ENCODE measurements at places on chromosomes 6 and 20.

- DNase-seq = no peak
Measured at GRCh38 chr6:66788579-66788978, 1081.6 kb upstream of the EYS start.

- no peak for DNase-seq
Measured at GRCh38 chr6:56238352-56238751, 9.0 kb downstream of the COL21A1 start.

DNA sequence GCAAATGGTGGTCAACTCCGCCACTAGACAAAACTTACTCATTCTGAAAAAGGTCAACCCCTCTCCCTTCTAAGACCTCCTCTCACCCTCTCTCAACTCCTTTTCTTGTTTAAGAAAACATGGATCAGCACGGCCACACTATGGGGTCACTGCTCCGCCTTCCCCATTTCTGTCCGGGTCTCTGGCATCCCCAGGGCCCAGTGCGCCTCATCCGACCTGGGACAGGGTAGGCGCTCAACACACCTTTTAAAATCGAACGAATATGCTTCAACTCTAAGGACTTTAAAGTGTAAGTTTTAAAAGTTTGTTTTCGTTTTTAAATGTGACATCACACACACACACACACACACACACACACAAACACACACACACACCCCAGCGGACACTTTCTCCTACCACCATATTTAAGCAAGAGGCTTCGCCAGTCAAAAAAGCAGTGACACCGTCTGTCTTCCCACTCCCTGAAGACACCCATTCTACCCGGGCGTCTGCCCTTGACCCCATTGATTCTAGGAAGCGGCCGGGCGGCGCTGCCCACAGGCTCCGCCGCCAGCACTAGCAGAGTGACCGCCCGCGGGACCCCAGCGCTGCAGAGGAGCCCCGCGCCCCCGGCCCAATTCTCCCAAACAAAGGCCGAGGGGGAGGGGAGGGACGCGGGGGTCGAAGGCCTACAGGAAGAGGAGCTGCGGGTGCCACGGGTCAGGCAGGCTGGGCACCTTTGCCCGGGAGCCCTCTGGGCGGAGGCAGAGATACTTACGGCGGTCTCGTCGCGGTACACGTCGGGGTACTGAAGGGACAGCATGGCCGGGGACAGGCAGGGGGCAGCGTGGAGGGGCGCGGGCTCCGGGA, 568 bp downstream of the PREP start:
- no peak for DNase-seq

DNA sequence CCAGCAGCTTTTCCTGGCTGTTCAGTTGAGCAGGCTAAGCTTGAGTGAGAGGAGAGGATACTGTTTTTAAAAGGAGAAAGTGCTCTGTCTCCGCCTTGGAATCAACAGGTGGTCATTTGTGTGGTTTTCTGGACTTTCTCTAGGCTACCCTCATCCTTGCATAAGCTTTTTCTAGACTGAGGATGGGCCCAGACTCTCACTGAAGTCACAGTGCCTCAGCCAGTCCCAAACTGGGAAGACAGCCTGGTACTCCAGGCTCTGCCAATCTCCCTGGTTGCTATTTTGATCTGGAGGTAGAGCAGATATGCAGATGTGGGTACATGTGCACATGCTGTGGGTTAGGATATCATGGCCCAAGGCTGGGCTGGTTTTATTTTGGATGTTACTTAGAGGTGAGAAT, 7.0 kb downstream of the SCUBE3 start:
- DNase-seq = no peak

DNA sequence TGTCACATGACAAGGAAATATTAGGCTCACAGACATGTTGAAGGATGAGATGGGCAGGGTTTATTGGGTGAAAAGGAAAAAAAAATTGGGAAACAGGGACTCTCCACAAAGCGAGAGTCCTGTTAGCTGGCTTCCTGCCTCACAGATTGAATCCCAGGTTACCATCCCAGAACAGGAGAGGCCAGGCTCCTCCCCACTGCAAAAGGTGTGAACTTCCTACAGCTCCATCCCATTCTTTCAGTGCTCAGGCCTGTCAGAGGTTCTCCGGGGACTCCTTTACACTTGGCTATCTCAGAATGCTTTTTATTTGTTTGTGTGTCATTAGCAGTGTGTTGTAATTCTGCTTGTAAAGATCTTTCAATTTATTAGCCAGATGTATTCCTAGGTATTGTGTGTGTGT, 115.1 kb downstream of the ADTRP start:
- no peak for DNase-seq

- DNase-seq = no peak
Measured at GRCh38 chr6:149323353-149323752, 5.8 kb downstream of the TAB2 start.

- no peak for DNase-seq
Measured at GRCh38 chr20:63062188-63063140, 55.7 kb upstream of the BHLHE23 start.

DNA sequence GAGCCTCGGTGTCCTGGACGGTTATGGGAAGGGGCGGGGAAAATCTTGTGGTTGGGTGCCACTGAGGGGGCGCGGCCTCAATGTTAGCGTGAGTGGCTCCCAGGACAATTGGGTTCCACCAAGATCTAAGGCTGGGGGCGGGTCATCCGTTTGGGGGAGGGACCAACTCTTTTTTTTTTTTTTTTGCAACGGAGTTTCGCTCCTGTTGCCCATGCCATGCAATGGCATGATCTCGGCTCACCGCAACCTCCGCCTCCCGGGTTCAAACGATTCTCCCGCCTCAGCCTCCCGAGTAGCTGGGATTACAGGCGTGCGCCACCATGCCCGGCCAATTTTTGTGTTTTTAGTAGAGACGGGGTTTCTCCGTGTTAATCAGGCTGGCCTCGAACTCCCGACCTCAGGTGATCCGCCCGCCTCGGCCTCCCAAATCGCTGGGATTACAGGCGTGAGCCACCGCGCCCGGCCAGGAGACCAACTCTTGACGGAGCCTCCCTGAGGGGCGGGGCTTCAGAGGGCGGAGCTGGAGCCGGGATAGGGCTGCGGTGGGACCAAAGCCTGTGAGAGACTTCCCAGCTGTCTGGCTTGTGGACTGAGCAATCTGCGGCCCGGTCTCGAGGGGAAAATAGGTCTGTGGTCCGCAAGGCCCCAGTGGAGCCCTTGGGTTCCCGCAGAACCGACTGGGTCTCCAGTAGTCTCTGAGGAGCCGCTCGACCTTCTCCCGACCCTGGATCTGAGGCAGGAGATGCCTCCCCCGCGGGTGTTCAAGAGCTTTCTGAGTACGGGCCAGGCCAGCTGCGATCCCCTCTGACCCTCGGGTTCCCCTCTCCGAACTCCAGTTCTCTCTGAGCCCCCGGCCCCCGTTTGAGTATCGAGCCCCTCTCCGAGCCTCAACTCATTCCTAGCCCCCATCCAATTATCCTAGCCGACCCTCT, 1.1 kb downstream of the SPAG4 start:
- peak; percentile 99 for DNase-seq

DNA sequence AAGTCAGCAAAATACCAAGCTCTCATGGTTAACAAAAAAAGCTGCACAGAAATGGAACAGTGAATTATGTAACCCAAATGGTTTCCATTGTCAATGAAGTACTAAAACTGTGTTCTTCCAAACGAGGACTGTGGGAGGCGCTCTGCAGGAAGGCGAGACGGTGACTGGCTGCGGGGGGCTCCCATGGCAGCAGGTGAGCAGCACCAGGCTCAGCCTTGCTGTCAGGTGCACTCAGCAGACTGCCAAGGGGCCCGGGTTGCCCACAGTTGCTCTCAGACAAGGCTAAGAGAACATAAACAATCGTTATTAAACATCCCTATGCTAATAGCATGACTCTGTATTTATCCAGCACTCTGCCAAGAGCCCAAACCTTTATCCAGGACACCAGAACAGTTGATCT, 630.3 kb upstream of the ARID1B start:
- DNase-seq = no peak

DNA sequence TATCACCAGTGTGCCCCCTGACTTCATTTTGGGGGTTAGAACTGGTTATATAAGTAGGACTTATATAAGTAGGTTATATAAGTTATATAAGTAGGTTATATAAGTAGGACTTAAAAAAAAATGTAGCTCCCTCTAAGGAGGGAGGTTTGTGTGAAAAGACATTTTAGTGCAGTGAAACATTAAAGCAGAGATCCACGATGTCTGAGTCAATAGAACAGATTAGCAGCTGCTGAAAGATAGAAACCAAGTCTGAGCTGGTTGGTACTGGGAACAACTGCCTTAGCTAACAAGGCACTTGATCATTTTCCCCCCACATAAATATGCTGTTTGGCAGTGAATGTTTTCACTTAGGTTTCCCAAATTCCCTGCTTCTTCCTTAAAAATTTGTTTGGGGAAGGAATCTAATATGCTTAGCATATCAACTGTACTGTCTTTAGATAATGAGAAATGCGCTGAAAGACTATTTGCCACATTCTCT, 2.1 kb upstream of the RPS12 start:
- no peak for DNase-seq

DNA sequence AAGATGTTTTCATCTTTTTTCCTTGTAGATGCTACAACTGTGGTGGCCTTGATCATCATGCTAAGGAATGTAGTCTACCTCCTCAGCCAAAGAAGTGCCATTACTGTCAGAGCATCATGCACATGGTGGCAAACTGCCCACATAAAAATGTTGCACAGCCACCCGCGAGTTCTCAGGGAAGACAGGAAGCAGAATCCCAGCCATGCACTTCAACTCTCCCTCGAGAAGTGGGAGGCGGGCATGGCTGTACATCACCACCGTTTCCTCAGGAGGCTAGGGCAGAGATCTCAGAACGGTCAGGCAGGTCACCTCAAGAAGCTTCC, 101.5 kb downstream of the POPDC3 start:
- no peak for DNase-seq

DNA sequence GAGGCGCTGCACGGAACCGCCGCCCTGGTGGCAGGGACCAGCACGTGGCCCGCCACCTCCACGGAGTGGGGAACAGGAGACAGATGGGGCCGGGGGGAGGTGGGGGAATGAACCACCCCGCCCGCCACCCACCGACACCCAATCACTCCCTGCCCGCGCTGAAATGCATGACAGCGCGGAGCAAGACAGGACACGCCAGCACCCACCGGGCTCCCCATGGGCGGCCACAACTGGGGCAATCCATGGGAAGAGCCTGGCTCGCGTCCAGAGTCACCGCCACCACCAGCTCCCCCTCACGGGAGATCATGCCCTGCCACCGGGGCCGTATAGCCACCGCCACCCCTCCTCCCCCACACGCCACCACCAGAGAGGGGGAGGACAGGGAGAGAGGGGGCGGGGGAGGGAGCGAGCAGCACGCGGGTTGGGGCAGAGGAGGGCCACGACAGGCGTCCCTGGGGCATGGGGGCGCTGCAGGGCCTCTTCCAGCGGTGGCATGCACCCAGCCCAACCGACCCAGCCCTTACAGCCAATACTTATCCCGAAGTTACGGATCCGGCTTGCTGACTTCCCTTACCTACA, 744.3 kb upstream of the DEFB115 start:
- no peak for DNase-seq

- no peak for DNase-seq
Measured at GRCh38 chr6:42817907-42818306, 36.1 kb downstream of the BICRAL start.

DNA sequence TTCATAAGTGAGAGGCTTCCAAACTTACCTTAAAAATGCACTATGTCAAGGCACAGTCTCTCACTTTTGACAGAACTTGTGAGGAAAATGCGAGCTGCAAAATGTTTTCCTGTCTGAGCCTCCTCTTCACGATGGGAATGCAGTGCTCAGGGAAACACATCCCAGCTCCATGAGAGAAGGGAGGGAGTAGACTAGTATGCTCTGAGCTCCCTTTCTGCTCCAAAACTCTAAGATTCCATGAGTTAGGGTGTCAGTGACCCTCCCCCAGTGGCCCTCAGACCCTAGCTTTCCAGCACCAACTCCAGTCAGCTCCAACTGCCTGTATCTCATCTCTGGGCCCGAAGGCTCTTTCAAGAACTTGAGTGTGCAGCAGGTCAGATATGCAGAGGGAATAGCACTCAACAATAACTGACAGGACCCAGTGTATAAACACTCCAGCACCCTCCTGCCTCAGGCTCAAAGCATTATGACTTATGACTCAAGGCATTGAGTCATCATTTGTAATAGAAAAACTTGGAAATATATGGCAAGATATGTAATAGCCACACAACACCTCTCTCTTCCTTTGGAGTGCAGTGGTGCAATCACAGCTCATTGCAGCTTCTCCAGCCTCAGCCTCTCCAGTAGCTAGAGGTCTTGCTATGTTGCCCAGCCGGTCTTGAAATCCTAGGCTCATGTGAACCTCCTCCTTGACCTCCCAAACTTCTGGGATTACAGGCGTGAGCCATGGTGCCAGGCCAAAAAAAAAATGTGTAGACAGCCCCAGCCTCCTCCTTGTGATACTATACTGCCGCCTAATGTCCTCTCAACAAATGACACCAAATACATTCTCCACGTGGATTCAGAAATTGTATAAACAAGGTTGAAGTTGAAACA, 16.7 kb upstream of the ENTPD6 start:
- DNase-seq = peak; percentile 54

DNA sequence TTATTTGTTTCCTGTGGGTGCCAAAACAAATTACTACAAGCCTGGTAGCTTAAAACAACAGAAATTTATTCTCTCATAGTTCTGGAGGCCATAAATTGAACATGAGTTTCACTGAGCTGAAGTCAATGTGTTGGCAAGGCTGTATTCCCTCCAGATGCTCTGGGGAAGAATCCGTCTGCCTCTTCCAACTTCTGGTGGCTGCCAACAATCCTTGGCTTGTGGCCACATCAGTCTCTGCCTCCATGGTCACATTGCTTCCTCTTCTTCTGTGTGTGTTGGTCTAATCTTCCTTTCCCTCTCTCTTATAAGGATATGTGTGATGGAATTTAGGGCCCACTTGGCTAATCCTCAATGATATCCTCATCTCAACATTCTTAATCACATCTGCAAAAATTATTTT, 92.8 kb upstream of the EPB41L1 start:
- DNase-seq = no peak

GRCh38 chr6:2433711-2434110, 188.3 kb upstream of the GMDS start:
- DNase-seq = no peak

- DNase-seq = no peak
Measured at GRCh38 chr20:17611290-17611539, 41.3 kb downstream of the DSTN start.

DNA sequence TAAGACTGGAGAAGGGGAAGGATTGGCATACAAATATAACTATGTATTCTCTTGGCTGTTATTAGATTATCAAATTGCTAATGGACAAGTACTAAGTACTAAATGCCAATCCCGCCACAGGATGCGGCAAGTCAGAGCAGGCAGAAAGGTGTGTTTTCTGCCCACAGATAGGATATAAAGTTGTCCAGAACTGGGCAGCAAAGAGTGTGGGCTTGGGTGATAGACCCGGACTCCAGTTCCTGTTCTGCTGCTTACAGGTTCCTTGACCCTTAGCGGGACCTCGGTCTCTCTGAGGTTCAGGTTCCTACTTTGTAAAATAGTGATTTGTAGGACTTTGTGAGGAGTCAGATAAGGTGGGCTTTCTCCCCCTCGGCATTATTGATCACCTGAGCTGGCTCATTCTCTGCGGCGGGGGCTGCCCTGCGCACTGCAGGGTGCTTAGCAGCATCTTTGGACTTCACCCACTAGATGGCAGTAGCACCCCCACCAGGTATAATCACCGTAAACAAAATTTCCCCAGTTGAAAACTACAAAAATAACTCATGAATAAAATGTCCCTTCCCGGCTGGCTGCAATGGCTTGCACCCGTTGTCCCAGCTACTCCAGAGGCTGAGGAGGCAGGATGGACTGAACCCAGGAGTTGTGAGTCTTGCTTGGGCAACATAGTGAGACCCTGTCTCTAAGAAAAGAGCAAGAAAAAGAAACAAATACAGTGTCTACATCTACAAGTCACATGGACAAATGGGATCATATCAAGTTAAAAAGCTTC, 193.1 kb downstream of the DOK5 start:
- no peak for DNase-seq
